ENCODE measurements at places on chromosomes 3 and 15. TPM values are rescaled to one million over a fixed set of nuclear protein-coding genes. Genes with fewer than 3 reads are reported as not detected.

Gene BAHD1
- 29.8 TPM for total RNA-seq

DNA sequence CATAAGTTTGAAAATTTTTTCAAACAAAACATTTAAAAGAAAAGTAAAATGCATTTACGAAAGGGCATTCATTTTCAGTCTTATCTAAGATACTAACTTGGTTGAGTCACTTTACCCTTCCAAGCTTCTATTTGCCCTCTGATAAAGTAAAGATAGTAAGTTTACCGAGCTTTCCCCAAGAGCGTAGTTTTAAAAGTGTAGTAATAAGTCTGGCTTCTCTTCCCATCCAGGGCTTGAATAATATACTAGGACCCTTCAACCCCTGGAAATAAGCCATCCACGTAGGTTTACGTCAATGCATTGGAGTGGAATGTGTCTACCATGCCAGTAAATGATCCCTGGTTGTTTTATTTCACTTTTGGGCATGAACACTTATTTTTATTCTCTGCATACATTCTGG is 608.3 kb downstream of the NTRK3 start:
- DNase-seq = no peak

DNA sequence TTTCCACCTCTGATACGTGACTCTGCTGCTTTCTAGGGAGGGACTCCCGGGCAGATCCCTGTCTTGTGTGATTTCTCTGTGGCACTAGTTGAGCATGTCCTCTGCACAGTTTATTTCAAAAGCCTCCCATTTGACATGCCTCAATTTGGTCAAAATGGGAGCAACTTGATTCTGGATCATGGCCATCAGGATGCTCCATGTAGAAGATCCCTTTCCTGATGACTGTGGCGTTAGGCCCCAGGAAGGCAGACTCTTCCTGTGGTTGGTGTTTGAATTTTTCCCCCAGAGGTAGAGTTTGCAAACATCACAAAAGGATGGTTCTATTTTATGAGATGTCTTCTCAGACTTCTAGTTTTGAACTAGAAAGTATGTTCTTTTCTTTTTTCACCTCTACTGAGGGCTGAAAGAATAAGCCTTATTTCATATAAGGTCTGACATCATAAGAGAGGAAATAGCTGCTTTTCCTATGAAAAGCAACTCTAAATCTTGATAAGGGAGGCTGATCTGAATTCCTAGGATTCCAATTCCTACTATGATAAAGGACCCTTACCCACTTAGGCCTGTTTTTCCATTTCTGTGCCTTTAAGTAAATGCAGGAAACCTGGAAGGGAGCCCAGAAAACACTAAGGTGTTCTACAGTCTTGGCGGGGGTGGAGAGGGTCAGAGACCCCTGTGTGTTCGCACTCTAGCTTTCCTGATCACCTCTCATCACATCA is 243.8 kb upstream of the CHRM5 start:
- DNase-seq = no peak

DNA sequence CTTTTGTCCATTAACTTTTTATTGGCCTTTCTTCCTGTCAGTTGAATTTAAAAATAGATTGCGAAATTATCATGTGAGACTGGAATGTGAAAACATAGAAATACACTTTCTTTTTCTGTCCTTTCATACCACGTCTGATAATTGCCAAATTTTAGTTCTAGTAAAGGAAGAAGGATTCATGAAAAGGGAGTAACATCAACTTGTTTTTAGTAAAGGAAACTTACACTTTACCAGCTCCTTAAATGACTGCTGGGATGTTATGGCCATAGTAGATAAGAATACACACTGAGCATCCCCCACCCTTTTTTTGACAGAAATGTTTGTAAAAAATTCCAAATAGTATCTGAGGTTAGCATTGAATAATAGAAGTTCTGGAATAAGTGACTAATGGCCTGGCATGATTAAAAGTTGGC is 137.9 kb downstream of the NEO1 start:
- no peak for DNase-seq

DNA sequence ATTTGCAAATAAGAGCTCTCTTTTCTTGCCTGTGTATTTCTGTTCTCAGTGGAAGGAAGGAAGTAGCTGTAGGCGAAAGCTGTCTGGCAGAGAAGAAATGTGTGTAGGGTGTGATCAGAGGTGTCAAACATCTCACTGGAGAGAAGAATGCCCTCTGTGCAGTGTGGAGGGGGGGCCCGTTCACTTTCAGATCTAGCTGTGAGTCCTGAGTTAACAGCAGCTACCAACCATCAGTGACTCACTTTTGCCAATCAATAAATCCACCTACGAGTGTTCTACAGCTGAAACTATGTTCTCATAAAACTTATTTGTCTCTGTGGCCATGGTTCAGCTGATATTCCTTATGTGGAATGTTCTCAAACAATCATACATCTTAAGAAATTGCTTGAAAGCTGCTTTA is 103.7 kb downstream of the FRMD4B start:
- no peak for DNase-seq

Gene NPRL2
- 21.6 TPM for total RNA-seq

DNA sequence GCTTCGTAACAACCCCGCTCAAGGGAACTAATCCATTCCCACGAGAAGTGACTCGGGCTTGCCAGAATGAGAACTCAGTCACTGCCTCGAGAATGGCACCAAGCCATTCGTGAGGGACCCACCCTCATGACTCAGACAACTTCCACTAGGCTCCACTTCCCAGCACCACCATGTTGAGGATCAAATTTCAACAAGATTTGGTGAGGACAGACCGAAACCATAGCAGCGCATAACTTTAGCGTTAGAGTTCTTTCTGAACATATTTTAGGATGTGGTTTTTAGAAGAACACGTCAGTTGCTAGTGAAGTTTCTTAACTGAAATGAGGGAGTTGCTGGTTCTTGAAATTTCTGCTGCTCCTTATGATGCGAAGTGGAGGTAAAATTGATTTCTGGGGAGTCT is 13.5 kb downstream of the PTPRG start:
- no peak for DNase-seq

- DNase-seq = no peak
Measured at GRCh38 chr3:139675327-139675726, 2.4 kb downstream of the NMNAT3 start.

GRCh38 chr15:92667287-92667904 is 11.8 kb upstream of the FAM174B start:
- DNase-seq = no peak

Gene SPINT1
- 96.8 TPM for total RNA-seq

GRCh38 chr15:37061996-37062395 is 38.4 kb downstream of the MEIS2 start:
- no peak for DNase-seq

Gene AHSG
- not detected for total RNA-seq

Gene ASB14
- total RNA-seq = not detected

GRCh38 chr3:139309880-139310279 is 33.9 kb upstream of the MRPS22 start:
- DNase-seq = no peak

Gene TAGLN3
- total RNA-seq = not detected

DNA sequence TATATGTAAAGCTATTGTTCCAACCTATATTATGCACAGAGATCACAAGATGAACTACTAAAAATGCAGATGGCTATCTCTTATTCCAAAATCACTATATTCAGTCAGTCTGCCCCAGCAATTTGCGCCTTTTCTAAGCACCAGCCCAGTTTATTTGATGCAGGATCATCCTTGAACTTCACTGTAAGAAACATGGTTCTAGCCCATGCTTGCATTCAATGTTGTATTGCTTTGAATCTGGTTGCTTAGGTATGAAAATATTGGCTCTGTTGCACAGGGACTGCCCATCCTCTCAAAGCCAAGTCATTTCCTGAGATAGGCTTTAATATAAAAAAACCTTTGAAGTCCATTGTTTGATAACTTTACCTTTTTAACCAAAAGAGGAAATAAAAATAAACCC is 170.5 kb upstream of the LRIG1 start:
- DNase-seq = no peak

DNA sequence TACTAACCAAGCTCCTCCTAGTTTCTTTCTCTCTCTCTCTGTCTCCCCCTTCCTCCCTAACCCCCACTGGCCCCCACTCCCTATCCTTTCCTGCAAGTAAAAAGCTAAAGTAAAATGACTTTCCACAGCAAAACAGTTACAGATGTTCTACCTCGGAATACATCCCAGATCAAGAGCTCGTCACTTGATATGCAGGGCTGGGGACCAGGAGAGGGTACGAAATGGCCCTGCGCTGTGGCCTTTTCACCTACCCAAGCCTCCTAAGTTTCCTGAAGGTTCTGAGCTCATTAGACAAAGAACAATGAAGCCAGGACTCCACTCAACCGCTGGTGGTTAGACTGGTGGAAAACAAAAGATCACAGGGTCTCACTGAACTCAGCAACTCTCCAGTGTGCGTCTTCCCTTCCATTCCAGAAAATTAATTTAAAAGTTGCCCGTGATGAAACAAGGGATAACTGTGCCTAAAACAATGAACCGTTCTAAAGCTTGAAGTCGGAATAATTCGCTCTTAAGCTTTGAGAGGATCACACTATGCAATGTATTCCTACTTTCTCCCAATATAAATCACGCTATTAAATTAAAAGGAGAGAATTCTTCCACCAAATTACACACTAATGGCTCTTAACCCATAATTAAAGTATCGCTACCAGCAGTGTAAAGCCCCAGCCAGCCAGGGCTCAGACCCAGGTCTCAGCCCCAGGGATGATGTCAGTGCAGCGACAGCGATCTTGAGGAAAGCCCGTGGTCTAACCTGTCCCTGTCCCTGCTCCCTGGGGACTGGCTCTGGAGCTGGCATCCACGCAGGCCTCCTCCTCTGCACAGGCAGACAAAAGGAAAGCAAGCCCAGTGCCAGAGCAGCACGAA is 5.0 kb downstream of the VGLL4 start:
- DNase-seq = no peak

GRCh38 chr15:99436542-99437314 is 129.1 kb upstream of the MEF2A start:
- peak; percentile 60 for DNase-seq

Gene ILDR1
- total RNA-seq = 6.9 TPM

Gene CPLX3
- not detected for total RNA-seq

DNA sequence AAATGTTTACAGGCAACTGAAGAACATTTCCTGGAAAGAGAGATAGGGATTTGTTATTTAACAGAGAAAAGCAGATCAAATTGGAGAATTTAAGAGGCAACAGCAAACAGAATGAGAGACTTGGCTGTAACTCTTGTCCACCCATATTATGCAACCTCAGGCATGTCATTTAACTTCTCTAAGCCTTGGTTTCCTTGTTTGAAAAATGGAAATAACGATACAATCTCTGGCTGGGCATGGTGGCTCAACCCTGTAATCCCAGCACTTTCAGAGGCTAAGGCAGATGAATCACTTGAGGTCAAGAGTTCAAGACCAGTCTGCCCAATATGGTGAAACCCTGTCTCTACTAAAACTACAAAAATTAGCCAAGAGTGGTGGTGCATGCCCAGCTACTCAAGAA is 23.7 kb downstream of the ARRDC4 start:
- no peak for DNase-seq

DNA sequence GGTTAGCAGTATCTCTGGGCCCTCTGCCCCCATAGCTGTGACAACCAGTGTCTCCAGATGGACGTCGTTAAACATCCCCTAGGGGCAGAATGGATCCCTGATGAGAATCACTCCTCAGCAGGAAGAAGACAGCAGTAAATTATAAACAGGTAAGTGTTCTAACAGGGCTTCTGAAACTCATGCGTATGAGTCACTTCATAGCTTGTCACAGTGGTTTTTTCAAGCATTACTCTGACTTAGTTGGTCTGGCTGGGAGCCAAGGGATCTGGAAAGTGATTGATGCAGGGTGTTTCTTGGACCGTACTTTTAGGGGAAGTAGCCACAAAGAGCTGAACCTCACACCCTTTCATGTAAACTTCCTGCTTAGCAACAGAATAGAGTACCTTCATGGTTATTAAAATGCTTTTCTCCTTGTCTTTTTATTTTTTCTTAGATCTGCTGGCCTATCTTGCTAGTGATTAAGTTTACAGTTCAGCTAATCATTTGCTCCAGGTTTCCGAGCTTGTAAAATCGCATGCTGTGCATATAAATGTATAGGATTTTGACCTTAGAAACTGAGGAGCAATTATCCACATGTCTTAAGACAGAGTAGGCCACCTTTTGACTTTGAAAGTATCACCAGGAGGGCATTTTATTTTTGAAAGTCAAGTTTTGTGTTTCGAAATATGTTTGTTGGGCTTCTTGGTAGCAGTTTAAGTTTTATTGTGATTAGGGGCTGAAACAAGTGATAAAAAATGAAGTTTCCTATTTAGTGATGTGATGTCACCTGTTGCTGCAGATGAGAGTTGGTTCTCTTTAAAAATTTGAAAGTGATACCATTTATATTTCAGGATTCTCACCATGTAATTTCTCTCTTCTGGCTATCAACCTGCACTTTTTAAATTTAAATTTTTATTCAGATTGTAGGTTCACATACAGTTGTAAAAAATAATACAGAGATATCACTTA is 333.9 kb downstream of the PTPRG start:
- no peak for DNase-seq

GRCh38 chr3:109093561-109093960 is 24.4 kb downstream of the MORC1 start:
- DNase-seq = no peak

DNA sequence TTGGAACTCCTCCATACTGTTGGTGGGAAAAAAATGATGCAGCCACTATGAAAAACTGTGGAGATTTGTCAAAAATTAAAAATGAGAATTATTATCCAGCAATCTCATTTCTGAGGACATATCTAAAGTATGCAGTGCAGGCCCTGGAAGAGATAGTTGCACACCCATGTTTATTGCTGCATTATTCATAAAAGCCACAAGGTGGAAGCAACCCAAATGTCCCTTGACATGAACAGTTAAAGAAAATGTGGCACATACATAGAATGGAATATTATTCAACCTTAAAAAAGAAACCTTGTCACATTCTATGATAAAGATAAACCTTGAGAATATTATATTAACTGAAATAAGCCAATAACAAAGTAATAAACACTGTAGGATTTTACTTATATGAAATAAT is 80.9 kb upstream of the ARHGEF26 start:
- no peak for DNase-seq

DNA sequence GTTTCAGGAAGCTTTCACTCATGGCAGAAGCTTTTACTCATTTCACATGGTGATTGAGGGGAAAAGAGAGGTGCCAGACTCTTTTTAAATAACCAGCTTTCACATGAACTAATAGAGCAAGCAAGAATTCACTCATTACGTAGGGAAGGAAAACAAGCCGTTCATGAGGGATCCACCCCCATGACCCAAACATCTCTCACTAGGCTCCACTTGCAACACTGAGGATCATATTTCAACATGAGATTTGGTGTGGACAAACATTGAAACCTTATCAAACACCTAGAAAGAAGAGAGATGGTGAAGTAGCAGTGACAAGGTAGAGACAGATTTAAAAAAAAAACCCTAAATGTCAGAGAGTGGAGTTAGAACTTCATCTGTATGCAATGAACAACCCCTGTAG is 408.6 kb upstream of the PDZRN3 start:
- no peak for DNase-seq

DNA sequence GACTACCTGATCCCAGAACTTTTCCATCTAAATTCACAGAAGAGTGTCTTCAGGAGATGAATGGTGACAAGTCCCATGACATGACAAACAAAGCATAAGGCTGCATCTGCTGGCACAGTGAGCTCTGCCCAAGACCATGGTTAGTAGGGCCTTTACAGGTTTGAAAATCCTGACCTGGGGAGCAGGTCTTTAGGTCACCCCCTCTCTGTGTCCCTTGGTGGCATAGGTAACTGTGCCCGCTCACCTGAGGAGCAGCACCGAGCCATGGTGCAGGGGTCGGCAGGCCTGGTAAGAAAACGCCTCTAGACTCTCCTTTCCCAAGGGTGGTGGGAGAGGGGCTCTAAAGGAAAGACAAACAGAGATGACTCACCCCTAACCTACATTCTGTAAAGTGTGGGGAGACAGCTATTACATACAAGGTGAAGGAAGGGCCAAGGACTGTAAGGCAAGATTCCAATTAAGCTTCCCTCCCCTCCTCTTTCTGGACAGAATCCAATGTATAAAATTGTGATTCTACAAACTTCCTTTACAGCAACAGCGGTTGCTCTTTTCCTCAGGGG is 74.0 kb downstream of the SATB1 start:
- DNase-seq = no peak
